ENCODE measurements at places on chromosomes 2 and 18.

GRCh38 chr2:69164061-69164778, 151.2 kb downstream of the ANTXR1 start:
- no peak overlapping the region for H3K27ac ChIP-seq
- H3K36me3 ChIP-seq = no peaks in the 10 kb centered on the region
- H3K4me1 ChIP-seq = no peaks in the 10 kb centered on the region
- peaks cover 25% of the 10 kb centered on the region for H3K27me3 ChIP-seq

- peaks cover 9% of the 10 kb centered on the region for H3K36me3 ChIP-seq
- peak overlapping the region; percentile 91 for H3K4me3 ChIP-seq
- peaks cover 31% of the 10 kb centered on the region for H3K4me1 ChIP-seq
- H3K27me3 ChIP-seq = no peaks in the 10 kb centered on the region
Measured at GRCh38 chr2:197514754-197515153, 1.1 kb upstream of the MOB4 start.

DNA sequence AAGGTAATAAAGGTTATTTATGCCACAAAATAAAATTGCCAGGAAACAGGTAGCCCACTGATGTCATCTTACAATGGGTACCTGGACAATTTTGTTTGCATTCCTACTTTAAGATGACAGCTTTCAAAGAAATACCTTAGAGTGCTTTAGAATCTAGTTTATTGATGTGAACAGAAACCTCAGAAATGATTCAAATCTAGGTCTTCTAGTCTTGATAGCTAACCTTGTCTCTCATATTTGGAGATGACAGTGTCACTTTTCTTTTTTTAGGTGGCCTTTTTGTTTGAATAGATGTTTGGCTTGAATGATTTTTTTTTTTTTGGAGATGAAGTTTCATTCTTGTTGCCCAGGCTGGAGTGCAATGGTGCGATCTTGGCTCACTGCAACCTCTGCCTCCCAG, 69.1 kb downstream of the PIK3C3 start:
- H3K36me3 ChIP-seq = peaks cover 24% of the 10 kb centered on the region
- no peaks in the 10 kb centered on the region for H3K27me3 ChIP-seq
- no peak for DNase-seq
- peaks cover 21% of the 10 kb centered on the region for H3K4me1 ChIP-seq
- no peak overlapping the region for H3K4me3 ChIP-seq

- H3K27me3 ChIP-seq = no peaks in the 10 kb centered on the region
- no peak overlapping the region for H3K27ac ChIP-seq
- H3K4me1 ChIP-seq = peaks cover 7% of the 10 kb centered on the region
- H3K36me3 ChIP-seq = no peaks in the 10 kb centered on the region
- DNase-seq = no peak
Measured at GRCh38 chr2:193476171-193476800, 1281.6 kb upstream of the TMEFF2 start.

- H3K36me3 ChIP-seq = peaks cover 47% of the 10 kb centered on the region
- peak; percentile 73 for DNase-seq
- H3K4me1 ChIP-seq = peaks cover 58% of the 10 kb centered on the region
- no peaks in the 10 kb centered on the region for H3K27me3 ChIP-seq
- peak overlapping the region; percentile 83 for H3K27ac ChIP-seq
Measured at GRCh38 chr2:144320491-144320890, 199.4 kb downstream of the ZEB2 start.

GRCh38 chr2:3298191-3298590, 79.4 kb downstream of the EIPR1 start:
- H3K36me3 ChIP-seq = peaks cover 3% of the 10 kb centered on the region
- H3K4me1 ChIP-seq = no peaks in the 10 kb centered on the region
- no peaks in the 10 kb centered on the region for H3K27me3 ChIP-seq
- DNase-seq = no peak
- no peak overlapping the region for H3K4me3 ChIP-seq

- no peak for DNase-seq
- H3K27me3 ChIP-seq = no peaks in the 10 kb centered on the region
- H3K27ac ChIP-seq = no peak overlapping the region
- no peak overlapping the region for H3K4me3 ChIP-seq
- no peaks in the 10 kb centered on the region for H3K4me1 ChIP-seq
Measured at GRCh38 chr2:168814046-168814445, 11.6 kb downstream of the NOSTRIN start.

GRCh38 chr2:106159866-106160785, 34.0 kb downstream of the UXS1 start:
- peaks cover 76% of the 10 kb centered on the region for H3K4me1 ChIP-seq
- peak overlapping the region; percentile 91 for H3K4me3 ChIP-seq
- H3K27ac ChIP-seq = peak overlapping the region; percentile 98
- DNase-seq = peak; percentile 79
- H3K27me3 ChIP-seq = no peaks in the 10 kb centered on the region

DNA sequence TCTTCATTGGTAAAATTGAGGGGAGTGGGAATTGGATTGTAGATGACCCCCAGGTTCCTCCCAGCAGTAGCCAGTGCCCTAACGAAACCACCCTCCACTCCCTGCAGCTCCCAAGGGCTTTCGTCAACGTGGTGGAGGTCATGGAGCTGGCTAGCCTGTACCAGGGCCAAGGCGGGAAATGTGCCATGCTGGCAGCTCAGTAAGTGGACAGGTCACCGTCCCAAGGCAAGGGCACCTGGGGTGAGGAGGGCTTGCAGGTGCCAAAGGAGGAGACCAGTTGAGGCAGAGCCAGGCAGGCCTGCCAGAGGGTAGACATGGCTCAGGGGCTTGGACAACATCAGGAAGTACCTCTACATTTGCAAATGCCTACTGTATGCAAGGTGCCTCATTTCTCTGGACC, 122.6 kb upstream of the PPP1CB start:
- H3K27ac ChIP-seq = no peak overlapping the region
- peaks cover 44% of the 10 kb centered on the region for H3K4me1 ChIP-seq
- no peak overlapping the region for H3K4me3 ChIP-seq
- no peaks in the 10 kb centered on the region for H3K27me3 ChIP-seq
- H3K36me3 ChIP-seq = no peaks in the 10 kb centered on the region

DNA sequence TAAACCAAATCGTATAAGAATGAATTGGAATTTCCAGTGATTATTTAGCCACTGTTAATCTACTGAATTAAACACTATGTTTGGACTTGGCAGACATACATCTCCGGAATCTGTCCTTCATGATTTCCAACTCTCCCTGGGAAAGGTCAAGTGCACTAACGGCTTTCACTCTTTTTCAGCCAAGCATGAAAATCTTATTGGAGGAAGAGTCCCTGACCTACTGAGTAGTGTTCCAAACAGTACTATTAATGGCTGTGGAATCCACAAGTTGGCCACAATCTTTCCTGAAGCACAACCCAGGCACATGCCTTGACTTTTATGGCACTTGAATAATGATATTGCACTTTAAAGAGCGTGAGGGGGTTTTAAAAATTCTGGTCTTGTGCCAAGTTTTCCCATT, 318.9 kb upstream of the RND3 start:
- no peaks in the 10 kb centered on the region for H3K36me3 ChIP-seq
- no peak overlapping the region for H3K4me3 ChIP-seq
- no peak overlapping the region for H3K27ac ChIP-seq
- no peaks in the 10 kb centered on the region for H3K4me1 ChIP-seq
- H3K27me3 ChIP-seq = no peaks in the 10 kb centered on the region

- no peaks in the 10 kb centered on the region for H3K27me3 ChIP-seq
- H3K4me1 ChIP-seq = no peaks in the 10 kb centered on the region
Measured at GRCh38 chr2:182228741-182229140, 198.1 kb downstream of the PDE1A start.

GRCh38 chr2:202172439-202173211, 65.8 kb downstream of the SUMO1 start:
- H3K27me3 ChIP-seq = peaks cover 5% of the 10 kb centered on the region
- H3K27ac ChIP-seq = no peak overlapping the region
- no peaks in the 10 kb centered on the region for H3K36me3 ChIP-seq
- peaks cover 13% of the 10 kb centered on the region for H3K4me1 ChIP-seq

GRCh38 chr2:227347117-227347516, 22.1 kb downstream of the MFF start:
- peaks cover 31% of the 10 kb centered on the region for H3K36me3 ChIP-seq
- H3K27me3 ChIP-seq = no peaks in the 10 kb centered on the region
- H3K27ac ChIP-seq = no peak overlapping the region
- no peak for DNase-seq
- H3K4me3 ChIP-seq = no peak overlapping the region
- no peaks in the 10 kb centered on the region for H3K4me1 ChIP-seq

DNA sequence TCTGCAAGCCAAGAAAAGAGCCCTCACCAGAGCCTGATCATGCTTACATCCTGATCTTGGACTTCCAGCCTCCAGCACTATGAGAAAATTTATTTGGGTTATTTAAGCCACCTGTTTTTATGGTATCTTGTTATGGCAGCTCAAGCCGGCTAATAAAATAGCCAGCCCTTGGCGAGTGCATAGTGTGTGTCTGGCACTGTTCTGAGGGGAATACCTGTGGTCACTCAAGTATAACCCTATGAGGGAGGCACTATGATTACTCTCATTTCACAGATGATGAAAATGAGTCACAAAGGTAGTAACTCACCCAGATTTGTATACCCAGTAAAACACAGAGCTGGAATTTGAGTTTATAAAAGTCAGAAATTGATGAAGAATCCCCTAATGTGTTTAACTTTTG, 556.9 kb upstream of the SETBP1 start:
- H3K4me3 ChIP-seq = no peak overlapping the region
- H3K36me3 ChIP-seq = no peaks in the 10 kb centered on the region
- H3K27me3 ChIP-seq = no peaks in the 10 kb centered on the region
- DNase-seq = no peak
- no peak overlapping the region for H3K27ac ChIP-seq

- peaks cover 12% of the 10 kb centered on the region for H3K36me3 ChIP-seq
- H3K27ac ChIP-seq = no peak overlapping the region
- H3K4me1 ChIP-seq = peaks cover 13% of the 10 kb centered on the region
- no peak for DNase-seq
Measured at GRCh38 chr18:62366992-62367391, 41.9 kb downstream of the TNFRSF11A start.

- H3K4me3 ChIP-seq = no peak overlapping the region
- DNase-seq = no peak
- H3K27me3 ChIP-seq = no peaks in the 10 kb centered on the region
- peaks cover 37% of the 10 kb centered on the region for H3K4me1 ChIP-seq
- H3K36me3 ChIP-seq = peaks cover 18% of the 10 kb centered on the region
- H3K27ac ChIP-seq = no peak overlapping the region
Measured at GRCh38 chr2:99336804-99337112, 431 bp upstream of the EIF5B start.

- H3K4me1 ChIP-seq = no peaks in the 10 kb centered on the region
- no peaks in the 10 kb centered on the region for H3K36me3 ChIP-seq
- H3K27me3 ChIP-seq = no peaks in the 10 kb centered on the region
- no peak overlapping the region for H3K4me3 ChIP-seq
- DNase-seq = no peak
Measured at GRCh38 chr2:138373993-138374408, 127.6 kb upstream of the SPOPL start.

DNA sequence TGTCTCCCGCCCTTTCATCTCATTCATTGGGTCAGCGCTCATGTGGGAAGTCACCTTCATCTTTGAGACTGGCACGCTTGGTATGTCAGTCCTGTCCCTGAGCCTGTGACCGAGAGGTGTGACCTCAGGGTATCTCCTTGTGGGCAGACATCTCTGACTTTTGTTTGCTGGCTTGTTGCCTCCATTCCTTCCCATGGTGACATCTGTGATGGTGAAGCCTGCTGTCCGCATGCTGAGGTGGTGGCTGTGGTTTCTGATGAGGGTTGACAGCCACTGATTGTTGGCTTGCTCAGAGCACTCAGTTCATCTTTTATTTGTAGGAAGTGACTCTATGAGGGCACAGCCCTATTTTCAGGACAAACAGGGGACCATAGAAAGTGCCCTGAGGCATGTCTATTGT, 139.2 kb downstream of the SLC4A3 start:
- H3K27ac ChIP-seq = no peak overlapping the region
- DNase-seq = no peak
- no peaks in the 10 kb centered on the region for H3K27me3 ChIP-seq
- no peak overlapping the region for H3K4me3 ChIP-seq
- no peaks in the 10 kb centered on the region for H3K36me3 ChIP-seq
- no peaks in the 10 kb centered on the region for H3K4me1 ChIP-seq

- H3K4me3 ChIP-seq = no peak overlapping the region
- peak; percentile 33 for DNase-seq
- no peak overlapping the region for H3K27ac ChIP-seq
- H3K4me1 ChIP-seq = peaks cover 14% of the 10 kb centered on the region
- peaks cover 46% of the 10 kb centered on the region for H3K36me3 ChIP-seq
- no peaks in the 10 kb centered on the region for H3K27me3 ChIP-seq
Measured at GRCh38 chr2:218516614-218517013, 51.5 kb downstream of the USP37 start.

DNA sequence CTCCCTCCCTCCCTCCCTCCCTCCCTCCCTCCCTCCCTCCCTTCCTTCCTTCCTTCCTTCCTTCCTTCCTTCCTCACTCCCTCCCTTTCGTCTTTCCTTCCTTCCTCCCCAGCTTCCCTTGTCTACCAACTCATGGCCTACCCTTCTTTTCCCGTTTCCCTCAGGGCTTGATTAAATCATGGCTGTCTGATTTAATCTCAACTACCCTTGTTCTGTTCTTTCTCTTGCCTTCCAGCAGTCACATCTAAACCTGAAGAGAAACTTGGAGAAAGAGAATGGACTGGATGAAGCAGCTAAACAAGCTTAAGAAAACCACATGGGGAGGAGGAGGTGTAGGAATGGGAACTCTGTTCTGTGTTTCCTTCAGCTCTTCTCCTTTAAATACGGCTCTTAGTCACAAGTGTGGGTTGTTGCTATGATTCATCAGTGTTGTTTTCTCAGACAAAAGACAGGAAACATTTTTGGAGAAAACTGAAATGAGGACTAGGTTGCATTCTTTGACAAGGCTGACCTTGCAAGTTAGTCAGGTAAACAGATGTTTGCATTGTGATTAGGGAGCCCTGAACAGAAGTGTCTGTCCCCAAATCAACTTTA, 177.9 kb downstream of the LRRTM1 start:
- no peaks in the 10 kb centered on the region for H3K27me3 ChIP-seq
- H3K4me1 ChIP-seq = no peaks in the 10 kb centered on the region
- H3K36me3 ChIP-seq = no peaks in the 10 kb centered on the region
- H3K27ac ChIP-seq = no peak overlapping the region

- H3K36me3 ChIP-seq = no peaks in the 10 kb centered on the region
- no peak overlapping the region for H3K4me3 ChIP-seq
- peaks cover 4% of the 10 kb centered on the region for H3K27me3 ChIP-seq
- H3K4me1 ChIP-seq = no peaks in the 10 kb centered on the region
- no peak overlapping the region for H3K27ac ChIP-seq
Measured at GRCh38 chr2:181828122-181828705, 63.3 kb upstream of the ITPRID2 start.

DNA sequence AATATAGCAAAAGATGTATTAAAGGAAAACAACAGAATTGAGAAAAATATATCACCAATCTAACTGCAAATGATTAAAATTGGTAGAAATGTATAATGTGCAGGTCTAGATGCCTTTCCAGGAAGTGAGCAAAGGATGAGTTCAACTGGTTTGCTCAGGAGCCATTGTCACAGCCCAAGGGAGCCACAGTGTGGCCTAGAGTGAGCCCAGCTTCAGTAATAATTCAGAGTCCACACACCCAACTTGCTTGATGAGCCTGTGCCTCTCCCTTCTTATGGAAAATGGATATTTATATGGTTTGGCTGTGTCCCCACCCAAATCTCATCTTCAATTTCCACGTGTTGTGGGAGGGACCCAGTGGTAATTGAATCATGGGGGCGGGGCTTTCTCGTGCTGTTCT, 92.2 kb upstream of the ASAP2 start:
- no peak overlapping the region for H3K4me3 ChIP-seq
- H3K27me3 ChIP-seq = no peaks in the 10 kb centered on the region
- no peak overlapping the region for H3K27ac ChIP-seq
- H3K36me3 ChIP-seq = no peaks in the 10 kb centered on the region
